Muscle of arm (tissue), 14 donors: ENCODE measurements at places on chromosomes 5 and 9. TPM values are rescaled to one million over a fixed set of nuclear protein-coding genes. Genes with fewer than 3 reads are reported as not detected.

DNA sequence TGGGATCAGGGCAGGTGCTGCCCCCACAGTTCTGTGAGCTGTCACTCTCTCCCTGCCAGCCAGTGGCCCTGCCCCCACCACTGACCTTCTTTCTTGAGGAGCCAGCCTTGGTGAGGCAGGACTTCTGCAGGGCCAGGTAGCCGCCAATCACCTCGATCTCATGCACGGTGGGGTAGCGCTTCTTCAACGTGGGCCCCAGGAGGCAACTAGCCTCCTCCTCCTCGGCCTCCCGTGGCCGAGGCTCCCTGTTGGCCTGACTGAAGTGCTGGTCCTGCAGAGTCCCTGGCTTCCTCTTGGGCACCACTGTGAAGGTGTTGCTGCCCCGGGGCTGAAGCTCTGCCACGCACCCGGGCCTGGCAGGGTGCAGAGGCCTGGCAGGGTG, 1.6 kb downstream of the TPRN start:
- no peak for DNase-seq

DNA sequence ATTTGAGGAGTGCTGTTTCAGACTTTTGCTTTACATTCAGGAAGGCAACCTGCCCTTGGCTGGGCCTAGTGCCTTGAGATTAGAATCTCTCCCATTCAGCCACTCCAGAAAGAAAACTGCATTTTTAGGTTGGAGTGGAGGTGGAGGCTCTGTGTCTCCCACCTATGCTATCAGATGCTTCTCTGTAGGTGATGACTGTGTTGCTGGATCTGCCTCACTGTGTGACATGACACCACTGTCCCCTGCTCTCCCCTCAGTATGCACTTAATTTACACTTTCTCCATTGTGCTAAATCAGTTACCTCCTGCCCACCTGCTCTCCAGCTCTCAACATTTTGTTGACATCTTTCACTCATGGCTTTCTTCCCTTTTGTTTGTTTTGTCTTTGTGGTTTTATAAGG, 265.8 kb downstream of the TENT4A start:
- no peak for DNase-seq

DNA sequence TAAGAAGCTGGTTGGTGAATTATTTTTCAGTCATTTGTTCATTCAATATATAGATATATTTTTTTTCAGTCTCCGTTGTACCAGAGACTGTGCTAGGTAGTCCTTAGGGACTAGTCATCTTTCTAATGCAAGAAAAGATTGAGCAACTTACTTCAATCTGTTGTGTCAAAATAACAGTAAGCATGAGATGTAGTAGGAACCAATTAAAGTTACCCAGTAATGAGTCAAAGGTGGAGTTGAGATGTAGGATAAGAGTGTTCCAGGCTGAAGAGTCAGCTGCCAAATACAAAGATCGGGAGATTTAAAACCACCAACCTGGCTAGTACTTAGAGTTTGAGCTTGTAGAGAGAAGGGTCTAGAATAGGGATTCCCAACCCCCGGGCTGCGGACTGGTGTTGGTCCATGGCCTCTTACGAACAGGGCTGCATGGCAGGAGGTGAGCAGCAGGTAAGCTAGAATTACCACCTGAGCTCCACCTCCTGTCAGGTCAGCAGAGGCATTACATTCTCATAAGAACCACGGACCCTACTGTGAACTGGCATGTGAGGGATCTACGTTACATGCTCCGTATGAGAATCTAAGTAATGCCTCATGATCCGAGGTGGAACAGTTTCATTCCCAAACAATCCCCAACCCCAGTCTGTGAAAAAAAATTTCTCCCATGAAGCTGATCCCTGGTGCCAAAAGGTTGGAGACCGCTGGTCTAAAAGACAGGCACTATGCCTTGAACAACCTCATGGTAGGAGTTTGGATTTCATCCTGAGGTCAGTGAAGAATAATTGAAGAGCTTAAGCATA, 1241.5 kb upstream of the WWC1 start:
- no peak for DNase-seq

Gene NOXA1
- 1.4 TPM for polyA plus RNA-seq

DNA sequence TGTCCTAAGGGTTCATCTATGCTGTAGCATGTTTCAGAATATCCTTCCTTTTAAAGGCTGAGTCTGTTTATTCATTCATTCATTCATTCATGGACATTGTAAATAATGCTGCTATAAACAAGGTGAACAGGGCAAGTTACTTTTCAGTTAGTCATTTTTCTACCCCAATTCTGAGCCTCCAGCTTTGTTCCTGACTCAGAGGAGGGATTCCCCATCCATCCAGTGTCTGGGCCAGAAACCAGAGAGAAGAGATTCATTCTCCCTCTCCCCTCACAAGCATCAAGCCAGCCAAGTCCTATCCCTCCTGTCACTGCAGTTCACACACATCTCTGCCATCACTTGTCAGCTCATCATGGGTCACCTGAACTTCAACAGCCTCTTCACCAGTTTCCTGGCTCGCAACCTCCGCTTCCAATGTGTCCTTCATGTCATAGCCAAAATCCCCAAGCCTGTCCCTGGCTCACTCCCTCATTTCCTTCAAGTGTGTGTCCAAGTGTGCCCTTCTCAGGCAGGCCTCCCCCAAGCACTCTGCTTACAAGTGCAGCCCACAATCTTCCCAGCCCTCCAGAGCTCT, 203.0 kb downstream of the TTLL11 start:
- DNase-seq = no peak

Gene ROPN1L
- not detected for polyA plus RNA-seq

Gene SARDH
- 5.0 TPM for polyA plus RNA-seq

Gene DMRTA1
- polyA plus RNA-seq = 0.13 TPM

Gene LHFPL2
- polyA plus RNA-seq = 51.1 TPM

GRCh38 chr5:114924769-114925168, 244.9 kb downstream of the TRIM36 start:
- no peak for DNase-seq

DNA sequence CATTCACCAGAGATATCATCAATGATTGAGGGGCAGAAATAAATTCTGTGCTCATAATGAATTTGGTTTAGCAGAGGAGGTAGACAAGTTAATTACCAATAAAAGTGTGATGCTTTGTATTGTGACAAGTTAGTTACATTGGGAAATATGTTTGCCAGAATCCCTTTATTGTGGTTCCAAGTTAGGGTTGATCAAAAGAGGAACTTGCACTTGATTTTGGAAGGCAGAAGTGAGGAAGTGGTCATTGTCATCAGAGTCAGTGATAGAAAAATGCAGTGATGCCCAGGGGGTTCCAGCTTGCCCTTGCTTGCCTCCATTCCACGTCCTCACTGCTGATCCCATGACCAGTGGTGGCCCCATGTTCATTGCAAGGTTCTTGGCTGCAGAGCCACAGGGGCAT, 69.7 kb downstream of the SVEP1 start:
- DNase-seq = no peak

Gene WNT8A
- polyA plus RNA-seq = not detected

- DNase-seq = no peak
These were observed 258.0 kb downstream of the TLE4 start for GRCh38 chr9:79829566-79830302.

DNA sequence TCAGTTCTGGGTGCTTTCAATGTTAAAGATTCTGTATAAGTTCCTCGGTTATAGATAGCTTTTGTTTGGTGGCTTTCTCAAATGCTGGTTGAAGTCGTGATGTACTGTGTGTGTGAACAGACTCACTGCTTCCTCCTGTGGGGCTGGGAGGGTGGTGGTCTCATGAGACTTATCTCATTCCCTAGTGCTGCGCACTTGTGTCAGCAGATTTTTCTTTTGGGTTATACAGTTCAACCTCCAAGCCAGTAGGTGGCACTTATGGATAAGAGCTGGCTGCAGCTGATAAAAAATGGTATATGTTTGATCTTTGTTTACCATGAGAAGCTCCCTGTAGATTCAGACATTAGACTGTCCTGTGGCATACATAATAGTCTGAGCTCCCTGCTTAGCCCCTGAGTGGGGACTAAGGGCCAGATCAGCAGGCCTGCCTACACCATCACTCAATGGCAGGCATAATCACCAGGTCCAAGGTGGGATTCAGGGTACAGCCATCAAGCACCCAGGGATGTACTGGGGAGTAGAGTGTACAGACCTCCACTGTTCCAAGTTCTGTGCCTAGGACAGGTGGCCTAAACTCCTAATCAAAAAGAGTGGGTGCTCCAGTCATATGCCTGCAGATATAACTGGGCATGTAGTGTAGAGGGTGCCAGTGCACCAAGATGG, 174.2 kb downstream of the OXCT1 start:
- DNase-seq = no peak

Gene EPB41L4A
- 16.5 TPM for polyA plus RNA-seq

DNA sequence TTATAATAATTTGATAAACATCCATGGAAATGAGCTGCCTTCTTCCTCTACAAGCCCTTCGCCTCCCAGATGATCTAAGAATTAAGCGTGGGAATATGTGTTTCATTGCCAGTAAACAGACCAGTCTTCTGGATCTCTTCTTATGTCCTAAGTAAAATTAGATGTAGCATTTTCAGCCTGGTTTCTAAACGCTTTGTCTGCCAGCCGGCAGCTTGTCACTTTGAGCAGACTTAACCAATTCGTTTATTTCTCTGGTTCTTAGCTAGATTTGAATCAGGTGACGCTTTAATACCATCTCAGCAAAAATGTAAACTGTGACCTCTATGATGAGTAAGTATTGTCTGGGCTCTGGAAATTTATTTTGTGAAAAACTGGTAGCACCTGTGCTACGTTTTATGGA, 380.6 kb upstream of the NUDT12 start:
- DNase-seq = no peak

Gene ST8SIA4
- polyA plus RNA-seq = 7.3 TPM

DNA sequence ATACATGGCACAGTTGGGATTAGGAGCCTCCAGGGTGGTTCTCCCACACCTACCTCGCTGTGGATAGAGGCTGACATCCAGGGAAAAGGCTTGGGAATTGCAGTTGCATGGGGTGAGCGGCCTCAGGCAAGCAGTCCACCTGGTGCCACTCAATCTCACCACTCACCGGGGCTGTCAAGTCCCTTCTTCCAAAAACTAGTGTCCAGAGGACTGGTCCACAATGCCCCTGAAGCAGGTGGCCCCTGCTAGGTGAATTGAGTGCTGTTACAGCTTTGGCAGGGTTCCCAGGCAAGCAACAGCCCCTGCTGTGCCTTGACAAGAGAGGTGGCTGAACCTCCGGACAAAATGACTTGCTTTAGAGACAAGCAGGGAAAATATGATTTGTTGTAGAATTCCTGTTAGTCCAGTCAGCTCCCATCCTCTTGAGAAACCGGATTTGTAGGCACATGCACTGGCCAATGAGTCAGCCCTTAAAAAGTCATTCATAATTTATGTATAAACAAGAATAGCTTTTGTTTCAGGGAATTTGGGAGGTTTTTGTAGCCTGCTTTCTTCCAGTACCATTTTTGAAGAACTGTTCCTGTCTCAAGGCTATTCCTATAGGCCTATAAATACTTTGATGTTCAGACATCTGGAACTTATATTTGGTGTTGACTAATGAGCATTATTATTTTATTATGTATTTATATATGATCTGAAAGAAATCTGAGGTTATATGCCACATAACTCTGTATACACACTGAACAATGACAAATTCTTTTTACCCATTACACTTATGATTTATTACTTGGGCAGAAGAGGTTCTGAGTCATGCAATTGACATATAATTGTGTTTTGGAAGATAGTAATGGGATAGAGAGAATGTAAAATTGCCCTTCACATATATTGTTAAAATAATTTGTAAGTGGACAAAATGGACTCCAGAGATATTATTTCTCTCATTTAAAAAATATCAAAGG, 411.1 kb downstream of the ACTL7B start:
- no peak for DNase-seq

GRCh38 chr5:164202338-164202737, 696.9 kb downstream of the MAT2B start:
- DNase-seq = no peak

GRCh38 chr5:481347-481746, 38.4 kb downstream of the EXOC3 start:
- no peak for DNase-seq

Gene CPEB4
- 24.7 TPM for polyA plus RNA-seq

- DNase-seq = peak; percentile 33
These were observed 27.7 kb upstream of the SCGB3A1 start for GRCh38 chr5:180618829-180619562.

Gene LECT2
- polyA plus RNA-seq = not detected

GRCh38 chr5:93600409-93601070, 17.5 kb downstream of the NR2F1 start:
- no peak for DNase-seq

Gene TMC1
- not detected for polyA plus RNA-seq

DNA sequence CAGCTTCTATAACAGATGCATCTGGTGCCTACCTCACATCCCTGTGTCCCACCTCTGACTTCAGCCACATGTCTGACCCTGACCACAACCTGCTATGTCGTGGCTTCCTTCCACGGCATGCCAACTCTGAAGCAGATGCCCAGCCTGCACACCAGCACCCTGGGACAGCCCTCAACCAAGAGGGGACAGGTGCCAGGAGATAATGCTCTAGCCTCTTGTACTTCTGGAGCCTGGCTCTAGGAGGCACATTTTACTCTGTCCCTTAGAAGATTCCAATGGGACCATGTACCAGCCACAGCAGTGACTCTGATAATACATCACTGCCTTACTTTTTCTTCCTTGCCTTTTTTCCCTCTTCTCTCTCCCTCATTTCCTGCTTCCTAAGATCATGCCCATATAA, 51.4 kb downstream of the EBF1 start:
- DNase-seq = no peak

Gene ADGRV1
- 1.2 TPM for polyA plus RNA-seq

Gene CARTPT
- polyA plus RNA-seq = not detected
